ENCODE measurements at places on chromosomes 4 and X. TPM values are rescaled to one million over a fixed set of nuclear protein-coding genes. Genes with fewer than 3 reads are reported as not detected.

The SLC16A2 gene
- total RNA-seq: 0.15 TPM

The FAM47E gene
- total RNA-seq: 1.0 TPM

GRCh38 chr4:22063613-22064012 is 115.0 kb upstream of the KCNIP4 start:
- no peaks in the 10 kb centered on the region for H3K36me3 ChIP-seq
- H3K4me1 ChIP-seq: no peaks in the 10 kb centered on the region
- no peaks in the 10 kb centered on the region for H3K27me3 ChIP-seq
- no peak overlapping the region for H3K27ac ChIP-seq

The TRIML2 gene
- total RNA-seq: not detected

- no peaks in the 10 kb centered on the region for H3K36me3 ChIP-seq
- no peak overlapping the region for H3K27ac ChIP-seq
- no peak for DNase-seq
- no peak overlapping the region for H3K4me3 ChIP-seq
- no peaks in the 10 kb centered on the region for H3K27me3 ChIP-seq
Observed at GRCh38 chrX:146754268-146754667, 55.3 kb upstream of the CXorf51B start.

GRCh38 chr4:156800463-156800862 is 171.1 kb downstream of the PDGFC start:
- H3K4me3 ChIP-seq: no peak overlapping the region
- no peaks in the 10 kb centered on the region for H3K27me3 ChIP-seq
- DNase-seq: no peak

The RHOXF2 gene
- total RNA-seq: not detected

The CENPVL3 gene
- not detected for total RNA-seq

- H3K4me1 ChIP-seq: no peaks in the 10 kb centered on the region
- H3K27ac ChIP-seq: no peak overlapping the region
- no peak for DNase-seq
- no peak overlapping the region for H3K4me3 ChIP-seq
Observed at GRCh38 chr4:65467068-65467680, 203.1 kb downstream of the EPHA5 start.

GRCh38 chr4:180156684-180157083 is 2086.5 kb upstream of the TENM3 start:
- no peaks in the 10 kb centered on the region for H3K27me3 ChIP-seq
- no peak for DNase-seq
- H3K4me1 ChIP-seq: no peaks in the 10 kb centered on the region
- no peak overlapping the region for H3K4me3 ChIP-seq
- no peak overlapping the region for H3K27ac ChIP-seq

The SMARCA1 gene
- 0.25 TPM for total RNA-seq

DNA sequence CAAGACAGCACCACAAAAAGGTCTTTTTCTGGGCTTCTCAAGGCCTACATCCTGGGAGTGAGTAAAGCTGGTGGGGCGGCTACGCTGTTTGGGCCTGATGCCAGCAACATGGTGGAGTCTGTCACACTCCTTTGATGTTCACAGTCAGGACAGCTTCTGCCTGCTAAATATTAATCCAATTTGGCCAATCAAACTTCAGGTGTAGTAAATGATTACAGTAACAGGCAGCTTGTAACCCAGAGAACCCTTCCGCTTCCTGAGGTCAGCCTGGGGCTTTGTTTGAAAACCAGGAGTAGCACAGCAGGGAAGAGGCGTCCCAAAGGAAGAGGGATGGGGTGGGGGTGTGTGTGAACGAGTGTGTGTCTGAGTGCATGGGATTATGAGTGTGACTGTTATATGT is 220.4 kb downstream of the MAML3 start:
- no peaks in the 10 kb centered on the region for H3K36me3 ChIP-seq
- no peak overlapping the region for H3K27ac ChIP-seq
- no peak for DNase-seq
- H3K27me3 ChIP-seq: no peaks in the 10 kb centered on the region
- H3K4me3 ChIP-seq: no peak overlapping the region
- H3K4me1 ChIP-seq: no peaks in the 10 kb centered on the region

- H3K27me3 ChIP-seq: no peaks in the 10 kb centered on the region
- DNase-seq: no peak
- H3K27ac ChIP-seq: no peak overlapping the region
- no peaks in the 10 kb centered on the region for H3K4me1 ChIP-seq
- no peak overlapping the region for H3K4me3 ChIP-seq
Observed at GRCh38 chr4:106444557-106444956, 76.0 kb upstream of the GIMD1 start.

The MED28 gene
- 61.6 TPM for total RNA-seq

The CXCL9 gene
- not detected for total RNA-seq

DNA sequence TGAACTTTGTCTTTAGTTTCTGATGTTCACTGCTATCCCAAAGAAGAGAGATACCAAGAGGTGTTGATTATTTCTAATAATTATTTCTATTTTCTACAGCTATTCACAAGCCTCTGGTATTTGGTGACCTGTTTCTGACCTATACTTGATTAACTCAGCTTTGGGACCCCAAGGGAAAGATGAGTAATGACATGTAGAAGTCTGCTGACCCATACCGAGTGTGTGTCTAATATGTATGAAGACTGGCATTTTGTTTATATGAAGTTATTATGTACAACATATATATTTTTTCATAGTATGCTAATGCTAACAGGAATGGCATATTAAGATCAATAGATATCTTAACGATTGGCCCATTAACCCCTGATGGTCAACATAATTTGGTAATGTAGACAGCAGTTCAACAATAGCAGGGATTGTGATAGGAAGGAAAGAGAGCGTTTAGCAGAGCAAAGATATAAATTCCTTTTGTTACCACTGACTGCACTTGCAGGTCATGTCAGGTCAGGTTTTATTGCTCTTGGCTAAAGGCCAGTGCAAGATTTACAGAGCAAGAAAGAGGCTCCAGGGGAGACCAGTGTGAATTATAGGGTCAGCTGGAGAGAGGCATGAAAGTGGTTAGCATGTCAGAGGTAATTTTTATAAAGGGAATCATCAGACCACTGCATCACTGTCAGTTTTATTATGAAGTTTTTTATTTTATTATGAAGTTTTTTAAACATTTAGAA is 94.7 kb upstream of the DIPK2B start:
- H3K27me3 ChIP-seq: peaks cover 3% of the 10 kb centered on the region
- DNase-seq: no peak

GRCh38 chr4:16092682-16093319 is 9.0 kb upstream of the PROM1 start:
- no peak for DNase-seq
- no peaks in the 10 kb centered on the region for H3K36me3 ChIP-seq
- H3K27ac ChIP-seq: no peak overlapping the region
- no peaks in the 10 kb centered on the region for H3K4me1 ChIP-seq
- H3K27me3 ChIP-seq: peaks cover 19% of the 10 kb centered on the region
- no peak overlapping the region for H3K4me3 ChIP-seq

DNA sequence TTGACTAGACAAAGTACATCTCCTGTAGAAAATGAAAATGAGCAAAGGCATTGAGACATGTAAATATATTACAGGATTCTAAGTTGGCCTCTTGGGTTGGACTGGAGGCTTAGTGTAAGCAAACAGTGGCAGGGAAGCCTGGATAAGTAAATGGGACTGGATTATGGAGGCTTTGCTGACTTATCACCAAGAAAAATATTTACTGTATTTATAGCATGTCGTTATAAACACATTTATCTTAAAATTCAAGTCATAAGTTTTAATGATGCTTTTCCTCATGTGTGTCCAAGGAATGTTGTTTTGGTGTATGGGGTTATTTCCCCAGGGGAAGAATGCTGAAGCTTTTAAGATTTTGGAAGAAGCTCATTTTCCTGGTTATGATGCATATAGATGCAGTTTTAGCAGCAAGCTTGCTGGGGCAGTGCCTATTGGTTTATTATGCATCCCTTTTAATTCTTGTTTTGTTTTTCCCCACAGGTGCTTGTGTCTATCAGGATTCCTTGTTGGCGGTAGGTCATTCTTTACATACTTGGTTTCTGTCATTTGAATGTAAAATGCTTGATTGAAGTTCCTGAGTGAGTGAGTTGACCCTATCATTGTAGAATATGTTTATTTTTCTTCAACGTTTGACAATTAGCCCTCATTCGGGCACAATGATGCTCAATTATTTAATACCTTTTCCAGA is 8.5 kb downstream of the FRAS1 start:
- no peak for DNase-seq
- no peaks in the 10 kb centered on the region for H3K36me3 ChIP-seq
- peaks cover 15% of the 10 kb centered on the region for H3K27me3 ChIP-seq
- H3K27ac ChIP-seq: no peak overlapping the region
- H3K4me3 ChIP-seq: no peak overlapping the region

DNA sequence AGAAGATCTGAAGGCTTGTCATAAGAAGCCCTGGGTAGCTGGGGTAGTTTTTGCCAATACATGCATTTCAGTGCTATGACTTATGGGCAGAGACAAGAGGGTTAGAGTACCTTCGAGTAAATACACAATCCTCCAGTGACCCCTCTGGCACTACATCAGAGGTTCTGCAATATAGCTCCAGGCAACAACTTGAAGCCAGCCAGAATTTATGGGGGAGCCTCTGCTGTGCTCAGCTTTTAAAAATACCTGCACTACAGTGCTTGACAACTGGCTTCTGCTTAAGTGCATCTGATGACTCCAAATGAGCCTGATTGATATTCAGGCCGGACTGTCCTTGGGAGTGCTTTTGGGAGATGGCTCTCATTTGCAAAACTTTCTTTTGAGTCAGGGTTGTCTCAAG is 44.9 kb upstream of the SMAD1 start:
- DNase-seq: no peak
- H3K4me1 ChIP-seq: no peaks in the 10 kb centered on the region
- H3K4me3 ChIP-seq: no peak overlapping the region
- no peak overlapping the region for H3K27ac ChIP-seq

- H3K4me1 ChIP-seq: no peaks in the 10 kb centered on the region
- no peaks in the 10 kb centered on the region for H3K27me3 ChIP-seq
- no peak overlapping the region for H3K4me3 ChIP-seq
- DNase-seq: no peak
- no peaks in the 10 kb centered on the region for H3K36me3 ChIP-seq
Observed at GRCh38 chrX:10450229-10450958, 170.0 kb downstream of the MID1 start.

- H3K4me1 ChIP-seq: peaks cover 7% of the 10 kb centered on the region
- H3K27ac ChIP-seq: no peak overlapping the region
- no peak for DNase-seq
- peaks cover 18% of the 10 kb centered on the region for H3K27me3 ChIP-seq
- no peak overlapping the region for H3K4me3 ChIP-seq
- H3K36me3 ChIP-seq: no peaks in the 10 kb centered on the region
Observed at GRCh38 chr4:154630324-154630723, 17.9 kb upstream of the FGG start.

The WDR17 gene
- total RNA-seq: 0.22 TPM

The NMU gene
- not detected for total RNA-seq

- no peaks in the 10 kb centered on the region for H3K27me3 ChIP-seq
- H3K4me3 ChIP-seq: no peak overlapping the region
- no peak overlapping the region for H3K27ac ChIP-seq
- no peak for DNase-seq
- no peaks in the 10 kb centered on the region for H3K4me1 ChIP-seq
- H3K36me3 ChIP-seq: no peaks in the 10 kb centered on the region
Observed at GRCh38 chrX:71938371-71938770, 27.7 kb downstream of the NHSL2 start.

The ZBED1 gene
- 19.5 TPM for total RNA-seq

The RADX gene
- total RNA-seq: 12.4 TPM

The FRMD7 gene
- total RNA-seq: not detected

The POU3F4 gene
- total RNA-seq: not detected

GRCh38 chr4:2494992-2495391 is 26.1 kb downstream of the RNF4 start:
- no peak for DNase-seq
- peaks cover 81% of the 10 kb centered on the region for H3K36me3 ChIP-seq
- H3K27ac ChIP-seq: no peak overlapping the region
- no peaks in the 10 kb centered on the region for H3K27me3 ChIP-seq
- no peaks in the 10 kb centered on the region for H3K4me1 ChIP-seq

The FHDC1 gene
- total RNA-seq: 0.20 TPM

The MAGEB10 gene
- total RNA-seq: not detected

The MAGEE1 gene
- total RNA-seq: 5.9 TPM

- DNase-seq: no peak
- H3K4me3 ChIP-seq: no peak overlapping the region
- peaks cover 21% of the 10 kb centered on the region for H3K4me1 ChIP-seq
Observed at GRCh38 chrX:154021131-154021611, 1.5 kb upstream of the IRAK1 start.

DNA sequence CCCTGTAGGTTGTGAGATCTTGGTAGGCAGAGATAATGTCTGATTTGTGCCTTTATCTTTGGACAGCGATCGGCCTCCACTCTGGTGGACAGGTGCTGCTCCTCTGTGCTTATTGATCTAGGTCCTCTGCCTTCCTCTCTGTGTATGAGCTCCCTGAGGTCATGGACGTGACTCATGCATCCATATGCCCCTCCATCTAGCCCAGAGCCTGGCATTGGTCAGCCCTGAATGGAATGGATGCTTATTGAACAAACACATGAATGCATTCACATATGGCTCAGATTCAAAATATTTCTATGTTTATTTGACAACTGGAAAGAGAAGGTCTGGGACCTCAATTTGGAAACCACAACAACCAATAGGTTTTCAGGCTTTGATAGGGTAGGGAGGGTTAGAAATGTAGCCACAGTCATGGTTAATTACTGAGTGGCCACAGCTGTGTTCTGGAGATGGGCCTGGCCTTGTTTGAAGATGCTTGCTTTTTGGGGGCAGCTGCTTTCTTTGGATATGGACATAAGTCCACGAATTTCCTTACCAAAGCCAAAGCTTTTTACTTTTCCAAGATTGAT is 76.2 kb downstream of the SEL1L3 start:
- DNase-seq: no peak
- H3K4me3 ChIP-seq: no peak overlapping the region

DNA sequence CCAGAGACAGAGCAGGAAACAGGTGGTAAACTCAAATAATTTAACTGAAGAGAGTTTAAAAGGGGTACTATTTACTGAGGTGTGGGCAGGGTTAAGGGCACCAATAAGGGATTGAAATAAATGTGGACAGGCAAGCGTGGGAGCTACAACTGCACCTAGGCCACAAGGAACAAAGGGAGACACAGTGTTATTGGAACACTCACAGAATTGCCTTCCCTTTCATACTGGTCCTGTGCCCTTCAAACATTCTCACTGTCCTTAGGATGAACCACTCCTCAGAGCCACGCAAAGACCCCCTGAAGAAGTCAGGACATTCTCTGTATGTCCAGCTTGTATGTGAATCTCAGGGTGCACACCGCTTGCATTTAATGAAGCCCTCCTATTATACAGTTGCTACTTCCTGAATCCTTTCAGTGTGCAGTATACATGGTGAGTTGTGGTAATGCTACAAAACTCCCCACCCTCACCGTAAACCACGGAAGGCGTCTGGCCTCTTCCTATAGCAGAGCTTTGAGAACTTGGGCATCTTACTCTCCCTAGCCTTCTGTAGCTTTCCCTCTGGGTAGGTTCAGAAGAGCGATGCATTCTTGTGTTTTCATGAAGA is 9.6 kb upstream of the MRPL1 start:
- H3K27me3 ChIP-seq: no peaks in the 10 kb centered on the region
- H3K27ac ChIP-seq: peak overlapping the region; percentile 93
- DNase-seq: peak; percentile 69
- no peaks in the 10 kb centered on the region for H3K36me3 ChIP-seq
- H3K4me3 ChIP-seq: peak overlapping the region; percentile 79
